ENCODE measurements at places on chromosomes 16 and 17.

- peak; percentile 28 for DNase-seq
These were observed 431 bp downstream of the SLFN11 start for GRCh38 chr17:35372846-35373533.

DNA sequence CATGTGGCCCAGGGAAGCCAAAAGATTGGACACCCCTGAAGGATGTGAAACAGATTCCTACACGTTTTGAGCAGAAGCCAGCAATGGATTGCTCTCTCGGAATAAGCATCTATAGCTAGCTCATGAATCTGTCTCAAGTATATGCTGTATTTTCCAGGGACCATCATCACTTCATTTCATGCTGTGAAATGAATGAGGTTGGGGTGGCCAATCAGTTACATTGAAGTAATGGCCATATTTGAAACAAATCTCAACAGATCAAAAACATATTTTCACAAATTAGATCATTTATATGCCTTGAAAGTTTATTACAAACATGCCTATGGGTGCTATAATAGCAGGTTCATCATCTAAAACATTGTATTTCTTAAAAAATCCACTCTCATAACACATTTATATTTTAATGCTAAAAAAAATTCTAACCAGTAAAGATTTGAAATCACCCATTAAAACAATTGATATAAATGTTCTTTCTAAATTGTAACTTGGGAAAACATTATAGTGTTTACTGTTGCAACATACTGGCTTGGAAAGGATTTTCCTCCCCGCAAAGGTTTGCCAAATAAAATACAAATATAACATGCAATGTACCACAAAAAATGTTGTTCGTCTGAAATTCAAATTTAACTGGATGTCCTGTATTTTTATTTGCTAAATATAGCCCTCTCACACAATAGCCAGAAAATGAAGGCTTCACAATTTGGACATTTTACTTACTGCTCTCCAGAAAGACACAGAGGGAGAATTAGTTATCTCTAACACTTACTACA, 743.6 kb downstream of the KCNJ2 start:
- DNase-seq: no peak

DNA sequence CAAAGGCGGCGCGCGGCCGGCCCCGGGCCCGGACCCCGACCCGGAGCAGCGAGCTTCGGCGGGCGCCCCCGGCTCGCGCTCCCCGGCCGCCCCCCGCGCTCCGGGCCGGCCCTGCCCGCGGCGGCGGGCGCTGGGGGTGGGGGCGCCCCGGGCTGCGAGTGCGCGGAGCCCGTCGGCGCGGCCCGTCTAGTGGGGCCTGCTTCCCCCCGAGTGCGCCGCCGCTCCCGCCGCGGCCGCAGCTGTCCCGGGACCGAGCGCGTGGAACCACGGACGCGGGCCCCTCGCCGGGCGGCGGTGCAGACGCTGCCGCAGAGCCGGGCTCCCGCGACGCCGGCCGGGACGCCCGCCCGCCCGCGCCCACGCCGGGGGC, 308 bp downstream of the ADCY9 start:
- DNase-seq: no peak

DNA sequence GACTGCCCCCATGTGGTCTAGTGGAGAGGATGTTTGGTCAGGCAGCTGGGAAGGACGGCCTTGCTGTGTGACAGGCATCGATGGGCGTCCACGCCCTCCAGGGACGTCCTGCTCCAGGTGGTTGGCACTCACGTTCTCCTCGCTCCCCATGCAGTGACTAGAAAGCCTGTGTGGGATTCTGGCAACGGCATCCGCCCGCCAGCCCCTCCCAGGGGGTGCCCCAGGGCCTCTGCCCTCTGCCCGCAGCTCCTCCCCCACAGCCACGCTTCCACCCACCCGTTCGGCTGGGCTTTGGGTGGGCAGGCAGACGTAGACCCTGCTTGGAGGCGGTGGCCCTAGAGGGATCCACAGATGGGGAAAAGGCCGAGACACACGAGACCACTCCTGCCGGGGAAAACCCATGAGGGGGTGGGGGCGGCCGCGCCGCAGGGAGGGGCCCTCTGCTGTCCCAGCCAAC, 4.7 kb upstream of the IL17C start:
- peak; percentile 52 for DNase-seq

- DNase-seq: peak; percentile 69
These were observed 13.4 kb upstream of the SULT1A1 start for GRCh38 chr16:28623172-28623711.

GRCh38 chr16:19400711-19401110, 17.0 kb upstream of the TMC5 start:
- no peak for DNase-seq

DNA sequence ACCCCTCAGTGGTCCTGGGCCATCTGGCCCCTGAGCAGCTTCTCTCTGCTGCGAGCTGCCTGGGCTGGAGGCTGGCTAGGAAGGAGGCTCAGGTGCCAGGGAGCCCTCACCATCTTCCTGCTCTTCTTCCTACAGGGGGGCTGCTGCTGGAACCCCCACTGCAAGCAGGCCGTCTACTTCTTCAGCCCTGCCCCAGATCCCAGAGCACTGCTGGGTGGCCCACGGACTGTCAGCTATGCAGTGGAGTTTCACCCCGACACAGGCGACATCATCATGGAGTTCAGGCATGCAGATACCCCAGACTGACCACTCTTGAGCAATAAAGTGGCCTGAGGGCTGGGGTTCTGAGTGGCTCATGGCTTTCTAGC, 46.1 kb downstream of the PRMT7 start:
- DNase-seq: no peak

GRCh38 chr16:70157105-70157476, 16.5 kb upstream of the CLEC18C start:
- DNase-seq: no peak

DNA sequence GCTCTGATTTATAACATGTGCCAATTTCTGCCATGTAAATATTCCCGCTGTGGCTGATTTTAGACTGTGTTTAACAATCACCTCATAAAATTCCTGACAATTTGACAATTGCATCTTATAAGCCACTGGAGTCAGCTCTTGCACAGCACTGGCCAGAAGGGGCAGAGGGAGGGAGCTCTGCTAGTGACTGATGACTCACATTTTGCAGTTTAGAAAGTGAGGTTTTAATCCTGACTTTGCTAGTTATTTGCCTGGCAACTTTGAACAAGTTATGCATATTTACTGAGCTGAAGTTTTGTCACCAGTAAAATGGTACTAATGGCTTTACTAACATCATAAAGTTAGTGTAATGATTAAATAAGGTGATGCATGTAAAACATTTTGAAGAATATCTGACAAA, 452.3 kb downstream of the CNTNAP4 start:
- no peak for DNase-seq

DNA sequence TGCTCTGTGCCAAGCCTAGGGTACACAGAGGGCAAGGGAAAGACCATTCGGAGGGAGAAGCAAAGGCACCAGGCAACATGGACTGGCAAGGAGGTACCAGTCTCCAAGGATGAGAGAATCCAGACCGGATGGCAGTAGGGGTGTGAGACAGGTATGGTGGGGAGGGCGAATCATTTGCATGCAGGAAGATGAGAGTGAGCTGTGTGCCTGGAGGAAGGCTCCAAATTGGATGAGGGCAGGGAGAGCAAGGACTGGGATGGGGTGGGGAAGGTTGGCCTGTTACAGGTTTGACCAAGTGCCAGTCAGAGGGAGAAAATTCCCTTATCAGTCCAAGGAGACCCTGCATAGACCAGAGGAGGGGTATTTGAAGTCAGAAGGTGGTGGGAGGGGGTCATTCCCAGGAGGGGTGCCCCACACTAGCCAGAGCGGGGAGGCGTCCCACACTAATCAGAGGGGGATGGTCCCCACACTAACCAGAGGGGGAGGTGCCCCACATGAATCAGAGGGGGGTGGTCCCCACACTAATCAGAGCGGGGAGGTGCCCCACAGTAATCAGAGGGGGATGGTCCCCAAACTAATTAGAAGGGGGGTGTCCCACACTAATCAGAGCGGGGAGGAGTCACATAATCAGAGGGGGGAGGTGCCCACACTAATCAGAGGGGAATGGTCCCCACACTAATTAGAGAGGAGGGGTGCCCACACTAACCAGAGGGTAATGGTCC, 737 bp downstream of the CANT1 start:
- DNase-seq: no peak

- DNase-seq: no peak
These were observed 63.5 kb downstream of the TANC2 start for GRCh38 chr17:63029541-63029940.

GRCh38 chr17:46024590-46024989, 25.5 kb downstream of the STH start:
- DNase-seq: no peak

- no peak for DNase-seq
These were observed 19.0 kb upstream of the KLHDC4 start for GRCh38 chr16:87784812-87785211.
